Activated gamma-delta T cell (primary cell): ENCODE measurements at places on chromosomes 16 and 17.

DNA sequence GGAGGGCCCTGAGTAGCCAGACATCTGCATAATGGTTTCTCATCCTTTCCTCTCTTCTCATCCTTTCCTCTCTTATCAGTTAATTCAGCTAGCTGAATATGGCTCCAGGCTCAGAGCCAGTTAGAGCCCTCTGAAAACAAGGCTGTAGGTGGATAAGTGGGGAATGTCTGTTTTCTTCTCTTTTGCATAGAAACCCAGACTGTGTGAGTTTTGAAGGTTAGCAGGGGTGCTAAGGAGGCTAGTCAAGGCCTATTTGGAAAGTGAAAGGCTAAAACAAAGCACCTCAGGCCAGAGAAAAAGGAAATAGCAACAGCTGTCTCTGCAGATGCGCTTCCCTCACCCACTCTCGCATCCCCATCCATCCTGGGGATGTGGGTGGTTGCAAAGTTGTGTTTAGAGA is 420.9 kb downstream of the SHISA9 start:
- no peak for DNase-seq

- no peak for DNase-seq
Measured at GRCh38 chr17:7523033-7523432, 25.8 kb upstream of the TNFSF12 start.

- DNase-seq, result no peak
Measured at GRCh38 chr16:50640391-50640790, 40.7 kb downstream of the SNX20 start.

- DNase-seq, result no peak
Measured at GRCh38 chr17:17820463-17821158, 16.2 kb downstream of the SREBF1 start.

DNA sequence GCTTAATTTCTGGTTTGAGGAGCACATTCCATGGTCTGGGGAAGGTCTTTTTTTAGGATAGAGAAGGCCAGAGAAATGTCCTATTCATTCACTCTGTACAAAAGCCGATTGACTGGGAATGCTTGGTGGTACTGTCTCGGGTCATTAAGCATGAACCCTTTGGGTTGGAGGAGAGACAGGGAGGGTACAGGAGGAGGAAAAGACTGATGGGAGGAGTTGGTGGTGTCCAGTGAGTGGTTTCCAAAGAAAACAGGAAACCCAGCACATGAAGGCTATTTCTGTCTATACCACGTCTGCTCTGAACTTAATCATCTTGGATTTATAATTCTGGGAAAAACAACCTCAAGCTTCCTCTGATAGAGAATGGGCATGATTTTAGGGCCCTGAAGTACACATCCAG is 111.9 kb downstream of the XYLT1 start:
- no peak for DNase-seq

- no peak for DNase-seq
Measured at GRCh38 chr17:9360677-9361081, 214.9 kb downstream of the STX8 start.

GRCh38 chr16:30609002-30609925 is 925 bp downstream of the ZNF689 start:
- DNase-seq, result no peak

- no peak for DNase-seq
Measured at GRCh38 chr17:46194393-46195216, 1.4 kb upstream of the KANSL1 start.

DNA sequence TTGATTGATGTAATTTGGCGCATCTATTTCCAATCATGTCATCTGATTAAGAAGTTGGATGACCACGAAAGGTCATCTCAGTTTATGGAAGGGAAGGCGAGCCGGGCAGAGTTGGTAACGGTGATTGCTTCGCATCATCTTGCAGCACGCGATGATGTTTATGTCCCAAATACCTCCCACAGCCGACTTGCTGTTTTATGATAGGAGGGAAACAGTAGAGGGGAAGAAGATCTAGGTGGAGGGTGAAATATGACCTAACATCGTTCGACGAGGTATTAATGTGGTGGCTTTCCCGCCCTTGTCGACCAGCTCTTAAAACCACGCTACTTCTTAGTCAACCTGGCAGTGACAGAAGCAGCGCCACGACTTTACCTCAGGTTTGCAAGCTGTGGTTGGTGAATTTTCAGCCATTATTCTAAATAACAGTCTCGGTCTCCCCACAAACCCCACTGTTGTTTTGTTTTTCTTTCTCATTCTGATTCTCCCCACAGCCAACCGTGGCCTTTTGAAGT is 805 bp upstream of the TANC2 start:
- no peak for DNase-seq

GRCh38 chr16:49605536-49606254 is 232.1 kb downstream of the C16orf78 start:
- no peak for DNase-seq

DNA sequence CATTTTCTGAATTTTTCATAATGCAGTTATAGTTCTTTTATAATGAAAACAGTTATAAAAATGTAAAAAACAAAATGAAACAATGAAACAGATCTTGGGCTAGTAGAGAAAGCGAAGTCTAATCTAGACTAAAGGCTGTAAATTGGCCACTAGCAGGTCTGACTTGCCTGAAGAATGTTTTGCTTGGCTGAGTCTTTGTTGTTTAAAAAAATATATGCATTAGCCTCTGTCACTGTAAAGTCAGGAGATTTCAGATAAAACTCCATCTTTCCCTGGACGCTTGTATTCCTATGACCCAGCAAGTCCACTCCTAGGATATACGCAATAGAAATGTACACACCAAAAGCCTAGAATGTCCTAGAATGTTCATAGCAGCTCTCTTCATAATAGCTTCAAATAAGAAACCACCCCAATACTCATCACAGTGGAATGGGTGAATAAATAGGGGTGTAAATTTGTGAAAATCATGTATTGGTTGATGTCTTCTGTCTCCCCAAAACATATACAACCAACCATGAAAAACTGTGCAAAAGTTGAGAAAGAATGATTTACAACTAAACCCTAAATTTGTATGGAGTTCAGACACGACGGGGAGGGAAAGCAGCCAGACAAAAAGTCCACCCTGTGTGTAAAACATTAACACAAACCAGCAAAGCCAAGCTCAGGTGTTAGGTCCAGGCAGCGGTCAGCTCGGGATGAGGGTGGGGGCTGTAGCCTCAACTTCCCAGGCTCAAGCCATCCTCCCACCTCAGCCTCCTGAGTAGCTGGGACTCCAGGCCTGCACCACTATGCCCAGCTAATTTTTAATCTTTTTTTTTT is 37.7 kb upstream of the MEAK7 start:
- DNase-seq, result no peak

DNA sequence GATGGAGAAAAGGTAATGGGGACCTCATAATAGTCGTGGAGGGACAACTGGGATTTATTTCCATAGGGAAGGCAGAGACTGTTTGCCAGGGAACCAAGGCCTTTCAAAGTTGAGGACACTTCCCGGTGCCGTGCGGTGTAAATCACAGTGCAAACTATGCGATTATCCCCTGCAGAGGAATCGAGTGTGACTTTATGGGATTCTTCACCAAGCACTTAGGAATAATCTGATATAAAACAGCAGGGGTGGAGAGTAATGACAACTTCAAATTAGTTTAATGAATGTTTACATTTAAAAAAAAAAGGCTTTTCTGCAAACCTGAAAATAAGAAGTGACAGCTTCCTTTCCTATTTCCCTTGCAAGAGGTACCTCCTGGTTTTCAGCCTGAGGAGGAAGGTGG is 538.2 kb downstream of the MAF start:
- no peak for DNase-seq

DNA sequence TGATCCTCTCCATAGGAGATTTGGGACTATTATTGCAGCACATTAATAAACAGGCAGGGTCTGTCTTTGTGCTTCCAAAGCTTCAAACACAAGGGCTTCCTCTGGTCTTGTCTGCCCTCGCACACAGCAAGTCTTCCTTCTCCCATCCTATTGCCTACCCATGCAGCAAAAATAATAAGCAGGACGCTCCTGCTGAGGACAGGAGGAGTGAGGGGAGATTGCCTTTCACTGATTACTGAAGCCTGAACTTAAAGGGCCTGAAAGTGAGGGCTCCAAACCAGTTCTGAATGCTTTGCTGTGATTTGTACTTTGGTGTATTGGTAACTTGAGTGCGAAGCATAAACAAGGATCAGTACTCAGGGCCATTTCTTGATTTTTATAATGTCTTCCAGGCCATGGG is 197.6 kb upstream of the XYLT1 start:
- DNase-seq, result no peak

GRCh38 chr17:12744298-12744697 is 45.0 kb upstream of the ARHGAP44 start:
- no peak for DNase-seq

DNA sequence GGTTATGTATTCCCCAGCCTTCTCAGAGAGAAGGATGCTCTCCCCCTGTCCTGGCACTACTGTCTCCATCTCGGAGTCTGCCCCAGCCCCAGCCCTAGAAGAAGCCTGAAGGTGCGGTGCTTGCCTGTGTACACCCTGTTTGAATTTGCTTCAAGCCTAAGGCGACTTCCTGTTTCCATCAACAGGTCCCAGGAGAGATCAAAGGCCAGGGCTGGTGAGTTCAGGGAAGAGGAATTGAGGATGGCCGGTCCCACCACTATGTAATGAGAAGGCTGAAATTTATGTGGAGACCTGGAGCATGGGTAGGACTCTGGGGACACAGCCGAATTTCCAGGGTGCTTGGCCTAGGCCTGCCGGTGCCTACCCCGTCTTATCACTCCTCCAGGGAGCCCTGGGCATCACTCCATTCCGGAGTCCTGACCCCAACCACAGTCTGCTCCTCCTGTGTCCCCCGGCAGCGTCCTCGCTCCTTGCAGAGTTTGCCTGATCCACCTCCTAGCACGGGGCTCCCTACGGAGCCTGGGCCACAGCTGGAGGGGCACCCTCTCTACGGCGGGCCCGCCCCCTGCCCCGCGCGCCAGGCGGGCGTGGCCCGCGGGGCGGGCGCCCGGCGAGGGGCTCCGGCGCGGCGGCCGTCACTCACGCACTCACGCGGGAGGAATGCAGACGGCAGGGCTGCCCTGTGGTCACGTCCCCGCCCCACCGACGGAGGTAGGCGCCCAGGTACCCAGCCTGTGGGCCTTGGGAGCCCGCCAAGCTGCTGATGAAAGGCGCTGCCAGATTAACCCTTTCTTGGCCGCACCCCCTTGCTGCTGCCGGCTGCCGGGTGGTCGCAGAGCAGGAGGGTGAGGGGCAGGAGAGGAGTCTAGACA is 53.8 kb upstream of the TAC4 start:
- no peak for DNase-seq

DNA sequence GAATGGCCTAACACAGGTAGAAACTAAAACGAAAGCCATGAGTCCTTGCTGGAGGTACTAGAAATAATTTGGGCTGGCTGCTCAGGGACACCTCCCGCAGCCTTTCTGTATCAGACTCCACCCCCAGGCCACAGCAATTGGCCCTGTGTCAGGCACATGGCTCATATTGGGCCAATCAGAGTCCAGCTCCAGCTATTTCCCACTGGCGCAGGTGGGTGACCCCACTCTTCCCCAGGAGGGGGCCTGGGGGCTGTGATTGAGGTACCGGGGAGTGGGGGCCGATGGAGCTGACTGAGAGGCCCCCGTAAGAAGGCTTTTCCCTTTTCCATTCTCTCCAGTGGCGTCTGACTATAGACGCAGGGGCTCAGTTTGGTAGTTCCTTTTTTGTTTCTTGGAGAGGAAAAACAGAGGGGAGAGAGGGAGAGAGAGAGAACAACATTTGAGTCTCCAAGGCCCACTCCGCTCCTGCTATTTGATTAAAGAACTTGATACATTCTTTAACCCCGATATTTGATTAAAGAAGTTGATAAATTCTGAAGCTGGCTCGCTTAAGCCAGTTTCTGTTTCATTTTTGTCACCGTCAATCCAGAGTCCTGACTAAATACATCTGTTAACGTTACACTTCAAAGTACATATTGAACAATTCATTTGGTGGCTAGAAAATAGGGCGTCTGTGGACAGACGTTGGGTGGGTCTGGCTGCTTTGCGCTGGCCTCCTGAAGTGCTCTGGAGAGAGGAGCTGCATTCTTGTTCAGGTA is 26.3 kb downstream of the FOXL1 start:
- no peak for DNase-seq

- DNase-seq, result no peak
Measured at GRCh38 chr16:72480911-72481310, 309.0 kb upstream of the PMFBP1 start.

DNA sequence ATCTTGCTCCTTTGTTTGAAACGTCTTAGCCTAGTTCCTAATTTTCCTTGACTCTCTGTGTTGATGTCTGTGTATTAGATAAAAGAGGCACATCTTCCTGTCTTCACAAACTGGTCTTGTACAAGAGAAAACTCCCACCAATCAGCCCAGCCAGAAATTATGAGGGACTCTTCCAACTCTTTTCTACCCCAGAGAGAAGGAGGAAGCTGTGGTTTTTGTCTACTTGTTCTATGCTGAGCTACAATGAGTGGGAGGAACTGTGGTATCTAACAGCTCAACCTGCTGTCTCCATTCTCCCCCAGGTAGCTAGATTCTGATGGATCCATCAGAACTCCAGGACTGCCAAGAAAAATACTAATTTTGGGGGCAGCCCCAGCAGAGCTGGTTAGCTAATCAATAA is 392.5 kb downstream of the HS3ST3B1 start:
- DNase-seq, result no peak

- peak; percentile 47 for DNase-seq
Measured at GRCh38 chr16:66977341-66978113, 10.9 kb upstream of the CES4A start.

DNA sequence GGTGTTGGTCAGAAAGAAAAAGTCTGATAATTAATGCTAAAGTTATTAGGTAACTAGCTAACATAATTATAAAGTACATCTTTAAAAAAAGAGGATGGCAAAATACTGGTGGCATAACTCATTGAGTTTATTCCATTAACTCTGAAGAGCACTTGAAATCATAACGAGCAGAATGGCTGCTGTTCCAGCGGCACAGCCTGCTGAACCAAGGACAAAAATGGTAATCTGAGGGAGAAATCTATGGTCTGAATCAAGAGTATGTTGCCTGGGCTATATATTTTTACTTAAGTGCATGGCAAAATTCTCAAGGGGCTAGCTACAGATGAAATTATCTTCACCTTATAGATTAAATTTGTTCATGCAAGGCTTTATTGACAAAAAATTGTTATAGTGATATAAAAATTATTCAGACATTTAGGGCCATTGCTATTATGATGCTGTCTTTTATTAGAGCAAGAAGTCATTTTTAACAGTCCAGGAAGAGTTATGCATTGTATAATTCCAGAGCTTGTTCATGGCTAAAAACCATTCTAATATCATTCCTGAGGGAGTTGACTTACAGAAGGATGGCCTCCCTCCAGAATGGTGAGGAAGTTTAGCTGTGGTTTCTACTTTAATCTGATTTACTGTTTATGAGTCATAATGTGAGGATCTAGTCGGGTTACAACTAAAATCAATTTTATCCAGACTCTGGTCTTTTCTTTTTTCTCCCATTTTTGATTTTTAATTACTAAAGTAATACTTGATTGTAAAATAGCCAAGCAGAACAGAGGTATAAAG is 41.4 kb upstream of the ANKFN1 start:
- no peak for DNase-seq

DNA sequence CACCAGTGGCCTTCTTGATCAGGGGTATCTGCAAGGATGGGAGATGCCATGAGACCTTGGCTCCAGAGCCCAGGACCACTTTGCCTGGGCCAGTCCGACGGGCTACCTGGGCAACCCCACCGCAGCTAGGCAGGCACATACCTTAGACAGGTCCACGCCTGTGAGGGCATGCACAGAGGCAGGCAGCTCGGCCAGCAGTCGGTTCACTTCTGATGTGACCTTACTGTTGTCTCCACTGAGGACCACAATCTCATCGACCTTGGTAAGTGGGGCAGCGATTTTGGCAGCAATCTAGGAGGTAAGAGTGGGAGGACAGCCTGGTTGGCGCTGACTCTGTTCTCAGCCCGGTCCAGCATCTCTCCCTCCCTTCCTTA is 17.0 kb downstream of the FLOT2 start:
- DNase-seq, result no peak
